ENCODE measurements at places on chromosomes 4 and X.

GRCh38 chr4:189124149-189124758 is 816.4 kb upstream of the FRG1 start:
- no peak for DNase-seq

DNA sequence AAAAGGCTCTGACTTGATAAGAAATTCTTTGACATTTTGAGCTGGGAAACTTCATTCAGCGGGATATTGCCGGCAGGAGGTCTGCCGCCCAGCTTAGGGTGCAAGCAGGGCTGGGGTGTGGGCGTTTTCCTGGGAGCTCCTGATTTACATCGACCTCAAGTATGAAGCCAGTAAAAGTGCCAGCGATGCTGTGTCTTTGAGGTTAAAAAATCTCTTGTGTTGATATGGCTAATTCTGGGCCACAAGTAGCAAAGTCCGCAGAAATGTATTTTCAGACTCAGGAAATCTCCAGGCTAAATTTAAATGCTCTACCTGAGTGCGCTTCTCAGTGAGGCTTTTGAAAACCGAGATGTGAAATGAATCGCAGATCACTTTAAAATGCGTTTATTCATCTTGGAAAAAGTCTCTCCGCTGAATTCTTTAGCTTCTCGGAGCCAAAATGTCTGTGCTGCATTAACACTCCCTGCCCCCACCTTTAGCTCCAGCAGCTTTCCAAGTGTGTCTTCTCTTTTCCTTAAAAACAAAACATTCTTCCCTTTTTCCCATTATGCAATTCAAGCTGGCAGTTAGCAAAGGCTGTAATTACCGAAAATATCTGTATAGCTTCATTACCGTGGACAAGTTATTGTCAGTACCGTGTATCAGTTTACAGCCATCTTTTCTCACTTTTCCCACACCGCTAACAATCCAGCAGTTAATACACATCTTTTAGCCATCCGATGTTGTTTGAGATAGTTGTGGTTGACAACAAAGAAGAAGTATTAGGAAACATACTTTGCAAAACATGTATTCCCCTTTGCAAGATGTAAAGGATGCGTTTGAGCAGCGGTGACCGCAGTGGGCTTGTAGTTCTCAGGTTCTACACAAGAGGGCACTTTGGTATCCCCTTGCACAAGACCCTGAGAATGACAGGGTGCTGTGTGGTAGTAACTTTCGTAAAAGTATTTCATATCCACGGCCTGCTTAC is 136.0 kb upstream of the STX18 start:
- no peak for DNase-seq

DNA sequence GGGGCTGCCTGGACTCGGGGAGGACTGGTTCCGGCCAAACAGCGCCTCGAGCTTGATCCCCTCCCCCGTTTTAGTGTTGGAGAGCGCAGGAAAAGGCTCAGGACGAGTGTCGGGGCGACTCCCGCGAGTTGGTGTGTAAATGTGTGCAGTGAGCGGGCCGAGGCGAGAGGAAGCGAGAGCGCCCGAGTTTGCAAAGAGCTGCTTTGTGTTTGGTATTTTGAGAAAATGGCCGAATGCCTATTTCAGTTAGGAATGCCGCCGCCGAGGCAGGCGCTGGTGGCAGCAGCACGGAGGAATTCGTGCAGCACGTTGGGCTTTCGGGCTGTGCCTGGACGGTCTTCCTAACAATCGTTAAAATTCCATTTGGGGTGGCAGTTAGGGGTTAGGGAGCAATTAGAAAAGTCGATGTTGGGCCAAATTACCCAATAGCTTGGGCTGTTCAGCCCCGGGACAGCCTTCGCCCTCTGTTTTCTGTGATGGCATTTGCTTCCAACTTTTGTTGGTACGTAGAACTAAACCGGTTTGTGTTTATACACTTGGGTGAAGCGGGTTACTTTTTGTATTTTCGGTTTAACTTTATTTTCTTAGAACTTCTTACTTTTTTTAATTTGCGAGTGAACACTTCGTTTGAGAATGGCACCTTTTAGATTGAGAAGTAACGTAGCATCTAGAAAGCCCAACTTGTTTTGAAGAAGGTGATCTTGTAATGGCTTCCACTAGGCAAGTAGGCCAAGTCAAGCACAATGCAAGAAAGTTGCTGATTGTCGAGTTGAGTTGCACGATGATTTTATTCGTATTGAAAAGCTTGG is 1.6 kb downstream of the REST start:
- peak; percentile 22 for DNase-seq

GRCh38 chrX:75957107-75957610 is 172.1 kb upstream of the MAGEE2 start:
- no peak for DNase-seq

DNA sequence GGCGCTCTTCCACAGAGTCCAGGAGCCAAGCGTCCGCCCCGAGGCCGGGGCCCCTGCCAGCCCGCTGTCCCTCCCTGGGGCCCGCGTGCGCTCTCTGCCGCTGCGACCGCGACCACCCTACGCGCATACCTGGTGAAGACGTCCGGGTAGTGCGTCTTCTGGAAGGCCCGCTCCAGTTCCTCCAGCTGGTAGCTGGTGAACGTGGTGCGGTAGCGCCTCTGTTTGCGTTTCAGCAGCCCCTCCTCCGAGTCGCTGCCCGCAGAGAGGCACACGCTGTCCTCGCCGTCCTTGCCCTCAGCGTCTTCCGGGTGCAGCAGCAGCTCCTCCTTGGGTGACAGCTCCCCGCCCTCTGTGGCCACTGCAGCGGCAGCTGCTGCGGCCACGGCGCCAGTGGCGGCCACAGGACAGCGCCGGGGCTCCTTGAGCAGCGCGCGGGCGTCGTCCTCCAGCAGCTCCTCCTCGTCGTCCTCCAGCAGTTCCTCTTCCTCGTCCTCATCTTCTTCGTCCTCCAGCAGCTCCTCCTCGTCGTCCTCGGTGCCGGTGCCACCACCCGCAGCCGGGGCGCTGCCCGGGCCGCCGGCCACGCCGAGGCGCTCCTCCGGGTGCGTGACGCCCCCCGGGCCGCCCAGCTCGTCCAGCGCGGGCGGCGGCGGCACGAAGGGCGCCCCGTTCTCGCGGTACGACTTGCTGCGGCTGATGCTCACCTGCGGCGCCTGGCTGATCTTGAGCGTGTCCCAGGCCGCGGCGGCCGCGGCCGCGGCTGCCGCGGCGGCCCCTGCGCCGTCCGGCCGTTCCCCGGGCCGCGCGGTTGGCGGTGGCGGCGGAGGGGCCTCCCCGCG is 2.8 kb downstream of the ARX start:
- no peak for DNase-seq

DNA sequence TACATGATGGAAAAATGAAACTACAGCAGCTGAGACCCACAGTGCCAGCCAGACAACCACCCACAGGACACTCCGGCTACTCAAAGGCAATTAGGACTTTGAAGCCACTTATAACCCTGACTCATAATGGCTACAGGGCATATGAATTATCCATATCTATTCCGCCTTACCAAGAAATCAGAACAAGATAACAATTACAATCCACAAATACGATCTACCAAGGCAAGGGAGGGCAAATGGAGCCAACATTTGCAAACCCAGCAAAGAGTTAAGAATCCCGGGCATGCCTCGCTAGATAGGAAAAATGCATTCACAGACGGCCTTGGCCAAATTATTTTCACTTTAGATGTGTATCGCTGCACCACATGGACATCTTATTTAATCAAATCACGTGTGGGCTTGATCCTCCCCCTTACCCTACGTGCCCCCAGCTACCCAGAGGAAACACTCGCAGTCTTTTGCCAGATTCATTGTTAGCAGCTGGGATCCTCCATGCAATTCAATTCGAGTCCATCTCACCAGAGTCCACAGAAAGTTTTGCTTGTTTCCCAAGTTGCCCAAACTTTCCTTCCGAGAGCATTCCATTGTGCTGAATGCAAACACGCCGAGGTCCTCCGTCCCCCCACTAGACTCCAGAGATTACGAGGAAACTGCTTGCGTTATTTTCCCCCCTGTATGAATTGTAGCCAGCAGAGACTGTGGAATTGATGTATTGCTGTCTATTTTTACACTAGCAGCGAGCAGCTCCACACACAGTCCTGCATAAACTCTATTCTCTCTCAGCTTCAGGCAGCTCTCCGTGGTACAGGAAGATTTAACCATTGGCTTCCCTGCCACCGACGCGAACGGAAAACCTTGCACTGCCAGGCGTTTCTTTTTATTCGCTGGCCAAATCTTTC is 1.2 kb downstream of the PPARGC1A start:
- no peak for DNase-seq

- DNase-seq = no peak
Observed at GRCh38 chr4:14267373-14268060, 640.0 kb upstream of the BOD1L1 start.

DNA sequence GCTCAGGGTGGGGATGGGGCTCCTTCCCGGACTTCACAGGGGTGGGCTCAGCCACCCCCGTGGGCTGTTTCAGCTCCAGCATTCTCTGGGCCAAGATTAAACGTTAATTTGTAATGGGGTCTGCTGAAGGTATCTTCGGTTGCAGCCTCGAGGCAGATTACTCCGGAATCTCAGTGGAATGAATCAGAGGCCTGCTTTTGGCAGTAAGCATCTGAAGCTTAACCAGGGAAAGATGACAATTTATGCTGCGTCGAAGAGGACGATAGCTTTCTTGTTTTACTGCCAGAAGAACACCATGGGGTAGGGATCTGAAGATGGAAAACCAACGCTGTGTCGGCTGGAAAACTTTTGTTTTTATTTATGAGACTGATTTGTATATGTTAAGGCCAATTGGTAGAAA is 129.2 kb upstream of the MSX1 start:
- no peak for DNase-seq

GRCh38 chr4:40812856-40813255 is 63.1 kb downstream of the NSUN7 start:
- no peak for DNase-seq

DNA sequence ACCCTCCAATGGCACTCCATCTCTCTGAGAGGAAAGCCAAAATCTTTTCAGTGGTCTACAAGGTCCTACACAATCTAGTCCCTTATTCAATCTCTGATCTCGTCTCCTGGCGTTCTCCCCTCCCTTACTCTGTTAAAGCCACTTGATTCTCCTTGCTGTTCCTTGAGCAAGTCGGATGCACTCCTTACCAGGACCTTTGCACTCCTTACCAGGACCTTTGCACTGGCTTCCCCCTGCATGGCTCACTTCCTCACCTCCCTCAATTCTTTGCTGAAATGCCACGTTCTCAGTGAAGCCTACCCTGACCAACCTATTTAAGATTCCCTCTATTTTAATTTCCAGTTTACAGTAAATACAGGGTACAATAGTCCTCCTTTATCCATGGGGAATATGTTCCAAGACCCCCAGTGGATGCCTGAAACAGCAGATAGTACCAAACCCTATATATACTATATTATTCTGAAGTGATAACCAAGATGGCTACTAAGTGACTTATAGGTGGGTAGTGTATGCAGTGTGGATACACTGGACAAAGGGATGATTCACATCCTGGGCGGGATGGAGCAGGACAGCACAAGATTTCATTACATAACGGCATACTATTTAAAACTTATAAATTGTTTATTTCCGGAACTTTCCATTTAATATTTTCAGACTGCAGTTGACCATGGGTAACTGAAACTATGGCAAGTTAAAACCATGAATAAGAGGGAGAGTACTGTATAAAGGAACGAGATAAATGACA is 6.5 kb upstream of the DLG3 start:
- DNase-seq = no peak

DNA sequence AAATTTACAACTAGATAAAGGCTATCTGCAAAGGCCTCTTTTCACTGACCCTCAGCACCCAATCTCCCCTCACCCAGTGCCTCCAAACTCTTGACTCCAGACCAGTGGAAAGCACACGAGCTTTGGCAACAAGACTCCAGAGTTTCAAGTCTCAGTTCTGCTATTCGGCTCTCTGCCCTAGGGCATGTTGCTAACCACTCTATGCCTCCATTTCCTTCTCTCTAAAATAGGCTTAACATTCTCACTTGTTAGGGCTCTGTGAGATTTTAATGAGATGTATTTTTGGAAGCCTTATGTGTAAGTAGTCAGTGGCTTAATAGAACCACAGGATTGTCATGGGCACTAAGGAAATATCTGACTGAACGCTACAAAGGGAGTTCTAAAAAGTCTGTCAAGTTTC is 116.5 kb upstream of the IQCM start:
- DNase-seq = no peak

GRCh38 chr4:165192500-165192898 is 14.9 kb upstream of the KLHL2 start:
- DNase-seq = no peak

- DNase-seq = no peak
Observed at GRCh38 chrX:137234651-137235402, 201.0 kb upstream of the GPR101 start.

- DNase-seq = no peak
Observed at GRCh38 chrX:41705042-41705441, 16.3 kb downstream of the GPR34 start.

GRCh38 chr4:143248827-143249226 is 64.1 kb downstream of the USP38 start:
- DNase-seq = no peak

GRCh38 chr4:15677507-15677988 is 4.1 kb upstream of the FAM200B start:
- no peak for DNase-seq

DNA sequence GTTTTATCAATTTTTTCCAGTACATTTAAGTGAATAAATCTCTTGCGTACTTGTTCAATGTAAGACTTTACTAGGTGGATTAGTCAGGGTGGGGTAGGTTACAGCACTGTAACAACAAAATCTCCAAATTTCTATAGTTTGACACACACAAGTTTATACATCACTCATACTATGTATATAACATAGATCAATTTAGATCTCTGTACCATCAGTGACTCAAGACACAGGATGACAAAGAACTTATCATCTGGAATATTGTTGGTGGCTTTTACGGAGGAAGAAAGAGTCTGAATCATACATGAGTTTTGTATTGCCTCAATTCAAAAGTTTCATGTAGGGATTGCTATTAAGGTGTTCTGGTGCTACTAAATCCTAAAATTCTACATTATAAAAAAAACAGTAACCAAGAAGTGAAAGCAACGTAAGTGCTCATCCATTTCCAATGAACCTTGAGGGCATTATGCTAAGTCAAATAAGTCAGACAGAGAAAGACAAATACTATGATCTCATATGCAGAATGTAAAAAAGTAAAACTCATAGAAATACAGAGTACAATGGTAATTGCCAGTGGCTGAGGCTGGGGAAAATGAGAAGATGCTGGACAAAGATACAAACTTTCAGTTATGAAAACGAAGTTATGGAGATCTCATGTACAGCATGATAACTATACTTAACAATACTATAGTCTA is 98.0 kb upstream of the DKK2 start:
- DNase-seq = no peak

GRCh38 chr4:25703731-25704388 is 48.2 kb downstream of the SLC34A2 start:
- DNase-seq = no peak

- no peak for DNase-seq
Observed at GRCh38 chrX:69197690-69198089, 32.4 kb upstream of the PJA1 start.

DNA sequence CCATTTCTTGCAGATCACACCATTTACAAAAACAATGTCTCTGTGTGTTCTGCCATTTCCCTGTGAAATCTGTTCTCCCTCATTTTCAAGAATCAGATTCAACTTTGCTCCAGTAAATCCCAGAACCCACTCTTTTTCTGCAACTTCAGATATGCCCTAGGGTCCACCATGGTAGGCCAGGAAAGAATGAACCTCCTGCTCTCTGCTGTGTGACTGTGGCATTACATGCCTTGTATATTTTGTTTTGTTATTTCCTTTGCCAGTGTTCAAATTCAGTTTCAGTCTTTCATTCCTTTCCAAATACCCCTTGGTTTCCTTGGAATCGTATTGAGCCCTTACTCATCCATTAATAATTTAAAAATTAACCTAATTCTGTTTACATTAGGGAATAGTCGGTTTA is 290.2 kb upstream of the VCX start:
- no peak for DNase-seq

Measured in activated gamma-delta T cell treated with anti-CD3 and anti-CD28 coated beads, Interleukin-2, amount 50 U/mL, for 16 hours (primary cell).